ENCODE measurements at places on chromosomes 6 and 20.

DNA sequence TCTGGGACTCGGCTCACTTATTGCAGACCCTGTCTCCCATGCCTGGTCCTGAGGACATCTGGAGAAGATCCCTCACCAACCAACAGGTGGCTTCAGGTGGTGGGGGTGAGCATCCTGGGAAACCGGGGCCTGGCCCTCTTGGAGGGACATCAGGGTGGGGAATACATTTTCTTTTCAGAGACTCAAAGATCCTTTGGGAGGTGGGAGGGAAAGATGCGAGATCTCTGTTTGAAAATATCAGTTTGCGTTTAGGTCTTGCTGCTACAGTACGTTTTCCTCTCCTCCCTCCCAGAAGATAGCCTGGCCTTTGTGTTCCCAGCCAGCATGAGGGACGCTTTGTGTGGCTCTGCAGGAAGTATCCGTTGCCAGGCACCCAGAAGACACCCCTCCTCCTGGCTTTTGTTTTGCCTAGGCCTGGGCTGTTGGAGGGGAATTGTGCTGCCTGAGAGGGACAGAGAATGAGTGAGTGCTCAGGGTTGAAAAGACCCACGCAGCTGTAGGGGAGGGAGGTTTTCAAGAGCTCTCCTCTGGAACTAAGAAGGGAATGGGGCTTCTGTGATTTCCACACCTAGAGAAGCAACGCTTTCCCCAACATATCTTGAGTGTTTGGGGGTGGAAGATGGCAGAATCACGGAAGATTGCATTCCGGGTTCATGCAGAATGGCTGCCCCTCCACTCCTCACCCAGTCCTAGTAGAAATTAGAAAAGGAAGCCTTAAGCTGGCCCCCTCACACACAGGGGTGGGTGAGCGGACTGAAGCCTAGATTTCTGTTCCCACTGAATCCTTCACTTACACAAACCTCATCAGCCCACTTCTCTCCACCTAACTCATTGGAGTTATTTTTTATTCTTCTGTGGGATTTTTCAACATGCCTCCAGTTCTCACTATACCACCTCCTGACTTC lies 22.0 kb upstream of the SLC2A12 start:
- DNase-seq = no peak

GRCh38 chr20:5464901-5465603 lies 148.3 kb upstream of the PROKR2 start:
- no peak for DNase-seq

DNA sequence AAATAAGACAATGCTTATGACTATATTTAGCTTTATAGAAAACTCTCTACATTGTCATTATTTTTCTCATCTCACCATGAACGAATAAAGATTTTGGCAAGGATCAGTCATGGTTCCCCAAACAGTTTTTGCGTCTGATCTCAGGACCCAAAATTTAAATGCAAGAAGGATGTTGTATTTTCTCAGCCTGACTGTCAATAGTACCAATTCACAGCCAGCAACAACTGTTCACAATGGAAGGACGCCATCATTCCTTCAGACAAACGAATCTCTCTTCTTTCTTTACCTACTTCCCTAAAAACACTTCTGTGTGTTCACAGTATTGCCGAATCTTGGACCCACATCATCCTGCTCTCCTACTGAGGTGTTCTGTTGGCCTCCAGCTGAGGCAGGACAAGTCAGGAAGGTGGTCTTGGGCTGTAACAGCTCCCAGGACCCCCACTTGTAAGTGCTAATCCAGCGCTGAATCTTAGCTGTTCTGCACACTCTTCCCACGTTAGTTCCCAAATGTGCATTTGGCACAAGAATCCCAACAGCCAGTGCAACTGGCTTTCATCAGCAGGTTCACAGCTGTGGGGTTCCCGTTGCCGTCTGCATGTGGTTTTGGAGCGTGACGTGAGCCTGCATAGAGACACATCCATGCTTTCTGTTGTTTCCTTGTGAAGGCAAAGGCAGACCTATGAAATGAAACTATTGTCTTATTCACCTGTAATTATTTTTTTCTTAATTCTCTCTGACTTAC lies 600.0 kb downstream of the QKI start:
- DNase-seq = no peak

- DNase-seq = no peak
Observed at GRCh38 chr6:119012521-119012920, 65.9 kb downstream of the FAM184A start.

- DNase-seq = no peak
Observed at GRCh38 chr20:43926287-43927050, 11.8 kb downstream of the TOX2 start.

GRCh38 chr20:23106271-23106851 lies 20.2 kb upstream of the CD93 start:
- DNase-seq = no peak

GRCh38 chr20:56934888-56935287 lies 305.8 kb downstream of the TFAP2C start:
- no peak for DNase-seq

Data from brain microvascular endothelial cell (primary cell).